ENCODE measurements at places on chromosomes 7 and 10.

DNA sequence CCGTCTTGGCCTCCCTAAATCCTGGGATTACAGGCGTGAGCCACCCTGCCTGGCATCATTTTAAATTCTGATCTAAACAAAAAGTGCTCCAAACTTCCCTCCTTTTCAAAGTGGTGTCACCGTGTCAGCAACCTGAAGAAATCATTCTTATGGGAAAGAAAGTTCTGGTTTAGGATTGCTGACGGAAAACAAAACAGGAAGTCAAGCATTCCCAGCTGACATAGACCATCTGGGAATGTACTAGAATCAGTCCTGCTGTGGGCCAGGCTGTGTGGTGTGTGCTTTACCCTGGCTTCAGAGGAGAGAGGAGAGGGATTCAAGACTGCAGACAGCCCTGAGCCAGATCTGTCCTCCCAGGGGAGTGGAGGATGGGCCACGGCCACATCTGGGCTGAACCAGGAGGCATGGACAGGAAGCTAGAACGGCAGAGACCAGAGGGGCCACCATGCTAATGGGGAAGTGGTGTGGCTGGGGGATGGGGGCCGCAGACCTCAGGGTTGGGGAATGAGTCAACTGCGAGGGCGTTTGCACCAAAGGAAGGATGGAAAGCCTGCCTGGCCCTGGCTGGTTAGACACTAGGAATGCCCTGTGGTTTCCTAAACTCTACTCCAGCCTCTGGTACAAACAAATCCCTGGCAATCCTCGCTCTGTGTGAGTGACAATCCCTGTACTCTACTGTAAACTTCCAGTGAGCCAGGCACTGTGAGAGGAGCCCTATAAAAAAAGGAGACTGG, 16.7 kb upstream of the CLIP2 start:
- no peak for DNase-seq

GRCh38 chr7:157686285-157686894, 349.6 kb downstream of the DNAJB6 start:
- DNase-seq, result no peak

- no peak for DNase-seq
These were observed at the start of gene FAM237B for GRCh38 chr7:90320801-90321494. FAM237B (minus strand) TSS chr7:90321304; CDS start chr7:90319748, 1,556 bp downstream.

- peak; percentile 22 for DNase-seq
These were observed 548 bp downstream of the AGAP3 start for GRCh38 chr7:151086802-151087244.

- no peak for DNase-seq
These were observed 25.4 kb downstream of the RPP38 start for GRCh38 chr10:15122477-15123030.

DNA sequence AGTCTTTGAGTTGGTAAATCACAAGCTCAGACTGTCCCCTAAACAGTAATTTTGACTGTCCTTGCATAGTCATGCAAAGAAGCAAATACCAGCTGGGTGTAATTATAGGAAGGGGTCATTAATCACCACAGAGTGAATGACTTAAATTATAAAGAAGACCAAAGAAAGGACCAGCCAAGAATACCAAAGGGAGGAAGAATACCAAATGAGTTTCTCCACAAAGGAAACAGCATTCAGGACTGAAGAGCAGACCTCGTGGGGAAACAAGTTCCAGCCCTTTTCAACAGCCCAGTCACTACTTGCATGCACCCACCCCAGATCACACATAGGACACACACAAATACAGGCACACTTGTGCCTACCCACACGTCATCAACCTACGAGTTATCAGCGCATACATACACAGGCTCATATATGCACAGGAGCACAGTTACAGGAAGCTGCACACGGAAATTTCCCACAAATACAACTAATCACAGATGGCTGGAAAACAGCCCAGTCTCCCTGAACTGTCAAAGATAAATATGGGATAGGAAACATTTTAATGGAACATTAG, 77.6 kb downstream of the DENND2A start:
- no peak for DNase-seq

DNA sequence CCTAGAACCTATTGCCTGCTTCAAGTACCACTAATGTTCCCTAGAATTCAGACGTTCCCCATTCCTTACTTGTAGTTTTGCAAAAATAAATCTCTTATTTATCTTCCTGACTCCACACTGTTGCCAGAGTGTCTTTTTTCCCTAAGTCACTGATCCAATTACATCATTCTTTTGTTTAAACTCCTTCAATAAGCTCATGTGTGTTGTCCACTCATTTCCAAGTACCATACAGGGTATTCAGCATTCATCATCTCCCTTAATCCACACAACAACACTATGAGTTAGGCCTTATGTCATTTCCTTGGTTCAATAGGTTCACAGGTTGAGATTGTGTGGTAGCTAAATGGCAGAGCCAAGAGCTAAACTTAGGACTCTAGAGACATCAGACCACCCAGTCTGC, 119.9 kb upstream of the RHOBTB1 start:
- no peak for DNase-seq

- DNase-seq, result no peak
These were observed 653.2 kb downstream of the PARD3 start for GRCh38 chr10:34161777-34162370.

DNA sequence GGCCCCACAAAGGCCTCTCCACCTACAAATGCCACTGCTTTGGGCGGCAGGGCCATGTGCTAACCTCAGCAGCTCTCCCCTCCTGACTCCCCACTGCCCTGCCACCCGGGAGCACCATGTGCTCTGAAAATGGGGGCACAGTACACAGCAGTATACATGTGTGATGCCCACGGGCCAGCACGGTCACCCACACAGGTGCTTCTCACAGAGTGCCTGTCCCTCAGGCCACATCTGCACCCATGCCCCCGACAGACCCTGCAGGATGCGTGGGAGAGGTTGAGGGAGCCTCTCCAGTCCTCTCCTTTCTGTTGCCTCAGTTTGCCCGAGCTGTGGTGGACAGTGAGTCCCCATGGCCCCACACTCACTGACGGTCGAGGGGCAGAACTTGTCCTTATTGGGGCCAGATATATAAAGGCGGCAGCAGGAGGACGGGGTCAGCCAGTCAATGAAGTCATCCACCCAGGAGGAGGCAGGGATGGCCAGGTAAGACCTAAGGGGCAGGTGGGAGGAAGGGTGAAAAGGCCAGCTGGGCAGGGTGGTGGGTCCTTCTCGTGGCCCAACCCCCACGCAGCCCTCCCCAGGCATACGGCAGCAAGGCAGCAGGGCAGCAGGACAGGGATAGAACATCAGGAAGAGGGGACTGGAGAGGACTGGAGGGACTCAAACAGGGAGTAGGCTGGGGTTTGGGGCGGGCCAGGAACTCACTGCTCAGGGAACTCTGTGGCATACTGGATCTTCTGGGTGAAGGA, 19.6 kb downstream of the NPC1L1 start:
- DNase-seq, result no peak

- DNase-seq, result no peak
These were observed 27.1 kb downstream of the YKT6 start for GRCh38 chr7:44227911-44228310.

DNA sequence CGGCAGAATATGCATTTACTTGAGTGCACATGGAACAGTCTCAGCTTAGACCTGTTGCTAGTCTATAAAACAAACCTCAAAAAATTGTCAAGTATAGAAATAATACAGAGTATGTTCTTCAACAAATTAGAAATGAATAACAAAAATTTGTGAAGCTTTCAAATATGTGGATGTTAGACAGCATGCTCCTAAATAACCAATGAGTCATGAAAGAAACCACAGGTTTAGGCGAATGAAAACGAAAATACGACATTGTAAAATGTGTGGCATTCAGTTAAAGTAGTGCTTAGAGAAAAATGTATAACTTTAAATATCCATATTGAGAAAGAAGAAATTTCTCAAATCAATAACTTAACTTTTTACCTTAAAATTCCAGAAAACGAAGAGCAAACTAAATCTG, 760.0 kb upstream of the SORCS1 start:
- DNase-seq, result no peak

GRCh38 chr7:151784853-151785680, 91.8 kb downstream of the PRKAG2 start:
- no peak for DNase-seq

- no peak for DNase-seq
These were observed 97.7 kb downstream of the PARD3 start for GRCh38 chr10:34717429-34717828.

DNA sequence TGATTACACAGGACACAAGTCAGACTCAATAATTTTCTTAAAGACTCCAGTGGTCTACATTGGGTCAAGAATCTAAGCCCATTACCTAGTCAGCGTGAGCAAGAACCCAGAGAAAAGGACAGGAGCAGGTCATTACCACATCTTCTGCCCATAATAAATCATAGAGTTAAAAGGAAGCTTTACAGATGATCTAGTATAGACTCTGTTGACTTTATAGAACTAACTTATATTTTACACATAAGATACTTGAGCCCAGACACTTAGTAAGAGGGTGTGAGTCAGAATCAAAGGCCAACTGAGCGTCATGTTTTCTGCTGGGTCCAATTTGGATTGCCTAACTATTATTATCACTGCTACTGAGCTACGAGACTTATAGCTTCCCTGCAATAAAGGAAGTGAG, 206.1 kb upstream of the NPSR1 start:
- DNase-seq, result no peak

DNA sequence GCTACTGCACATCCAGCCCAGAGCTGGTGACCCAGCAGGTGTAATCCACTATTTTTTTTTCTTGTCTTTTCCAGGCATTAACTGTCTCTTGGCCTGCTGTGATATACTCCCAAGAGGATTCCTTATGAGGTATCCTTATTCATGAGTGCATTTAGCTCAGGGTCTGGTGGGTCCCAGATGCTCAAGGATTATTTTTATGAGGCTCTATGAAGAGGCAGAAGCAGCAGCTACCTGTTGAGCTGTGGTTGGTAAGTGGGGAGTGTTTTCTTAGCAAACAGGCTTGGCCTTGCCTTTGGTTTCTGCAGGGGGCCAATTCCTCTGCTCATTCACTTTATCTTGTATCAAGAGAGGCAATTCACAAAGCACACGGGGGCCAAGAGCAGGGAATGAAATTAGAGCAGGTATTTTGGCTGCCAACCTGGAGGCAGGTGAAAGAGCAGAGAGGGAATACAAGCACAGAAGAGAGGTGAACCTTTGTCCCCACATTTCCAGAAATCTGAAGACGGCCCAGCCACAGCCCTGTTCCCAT, 221.6 kb downstream of the TMEM178B start:
- DNase-seq, result peak; percentile 49

DNA sequence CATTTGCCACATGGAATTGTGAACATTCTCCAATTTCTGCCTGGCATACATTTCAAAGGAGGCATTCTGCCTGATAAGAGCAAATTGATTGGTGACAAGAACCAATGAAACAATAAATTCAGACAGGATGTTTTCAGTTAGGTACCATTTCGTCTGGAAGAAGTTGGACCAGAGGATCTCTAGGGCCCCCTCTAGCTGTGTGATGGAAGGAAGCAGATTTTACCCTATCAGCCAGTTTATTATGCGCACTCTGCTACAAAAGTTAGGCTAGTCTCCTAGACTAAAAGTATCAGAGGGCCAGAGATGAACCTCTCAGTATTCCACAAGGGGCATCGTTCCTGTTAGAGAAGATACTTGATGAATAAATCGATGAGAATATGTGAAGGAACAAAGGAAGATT, 118.0 kb downstream of the BUB3 start:
- DNase-seq, result no peak

DNA sequence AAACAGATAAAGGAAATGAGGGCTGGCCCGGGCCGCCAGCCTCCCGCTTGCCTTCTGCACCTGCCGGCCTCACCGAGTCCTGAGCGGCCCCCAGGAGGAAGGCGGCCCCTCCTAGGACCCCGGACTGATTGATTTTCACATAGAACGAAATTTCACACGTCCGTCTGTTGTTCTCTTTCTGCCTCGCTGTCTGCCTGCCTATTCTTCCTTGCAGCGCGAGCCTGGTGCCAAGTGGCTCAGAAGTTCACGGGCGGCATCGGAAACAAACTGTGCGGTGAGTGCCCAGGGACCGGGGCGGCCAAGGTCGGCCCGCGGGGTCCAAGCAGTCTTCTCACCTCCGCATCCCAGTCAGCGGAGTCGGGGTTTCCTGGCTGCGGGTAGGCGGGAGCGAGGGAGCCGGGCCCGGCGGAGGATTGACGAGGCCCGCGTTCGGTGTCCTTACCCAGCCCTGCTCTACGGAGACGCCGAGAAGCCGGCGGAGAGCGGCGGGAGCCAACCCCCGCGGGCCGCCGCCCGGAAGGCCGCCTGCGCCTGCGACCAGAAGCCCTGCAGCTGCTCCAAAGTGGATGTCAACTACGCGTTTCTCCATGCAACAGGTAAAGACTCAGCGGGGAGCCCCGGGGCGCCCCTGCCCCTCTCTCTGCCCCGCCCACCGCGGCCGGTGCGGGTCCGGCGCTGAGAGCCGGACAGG, 967 bp downstream of the GAD2 start:
- DNase-seq, result peak; percentile 73

DNA sequence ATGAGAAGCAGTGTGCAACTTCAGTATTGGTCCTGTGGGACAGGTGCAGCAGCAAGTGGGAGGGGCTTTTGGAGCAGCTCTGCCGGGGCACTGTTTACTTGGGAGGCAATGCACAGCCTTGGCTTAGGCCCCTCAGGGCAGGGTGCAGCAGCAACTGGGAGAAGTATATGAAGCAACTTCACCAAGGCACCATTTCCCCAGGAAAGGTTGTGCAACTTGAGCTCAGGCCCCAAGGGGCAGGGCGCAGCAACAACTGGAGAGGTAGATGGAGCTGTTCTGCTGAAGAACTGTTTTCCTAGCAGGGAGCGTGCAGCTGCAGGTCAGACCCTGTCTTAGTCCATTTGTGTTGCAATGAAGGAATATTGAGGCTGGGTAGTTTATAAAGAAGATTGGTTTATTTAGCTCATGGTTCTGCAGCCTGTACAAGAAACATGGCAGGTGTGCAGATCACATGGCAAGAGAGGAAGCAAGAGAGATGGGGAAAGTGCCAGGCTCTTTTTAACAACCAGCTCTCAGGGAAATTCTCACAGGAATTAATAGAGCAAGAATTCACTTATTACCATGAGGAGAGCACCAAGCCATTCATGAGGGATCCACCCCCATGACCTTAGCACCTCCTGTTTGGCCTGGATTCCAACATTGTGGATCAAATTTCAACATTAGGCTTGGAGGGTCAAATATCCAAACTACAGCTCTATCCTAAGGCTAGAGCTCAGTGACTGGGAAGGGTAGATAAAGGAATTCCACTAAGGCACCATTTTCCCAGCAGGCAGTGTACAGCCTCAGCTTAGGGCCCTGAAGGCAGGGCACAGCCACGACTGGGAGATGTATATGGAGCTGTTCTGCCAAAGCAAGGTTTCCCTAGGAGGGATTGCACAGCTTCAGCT, 10.9 kb downstream of the GPR141 start:
- no peak for DNase-seq

DNA sequence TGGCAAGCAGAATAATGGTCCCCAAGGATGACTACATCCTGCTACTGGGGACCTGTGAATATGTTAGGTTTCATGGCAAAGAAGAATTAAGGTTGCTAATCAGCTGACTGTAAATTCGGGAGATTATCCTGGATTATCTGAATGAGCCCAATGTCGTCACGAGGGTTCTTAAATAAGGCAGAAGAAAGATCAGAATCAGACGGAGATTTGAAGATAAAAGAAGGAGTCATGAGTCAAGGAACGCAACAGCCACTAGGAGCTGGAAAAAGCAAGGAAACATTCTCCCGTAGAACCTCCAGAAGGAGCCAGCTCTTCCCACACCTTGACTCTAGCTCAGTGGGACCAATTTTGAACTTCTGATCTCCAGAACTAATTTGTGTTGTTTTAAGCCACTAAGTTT, 82.9 kb upstream of the APBB1IP start:
- no peak for DNase-seq

GRCh38 chr7:39666562-39666961, 43.2 kb downstream of the RALA start:
- DNase-seq, result no peak

GRCh38 chr10:31004611-31005193, 27.0 kb downstream of the ZNF438 start:
- DNase-seq, result no peak

Measured in NCI-H1417 (cell line).